CD14-positive monocyte (primary cell): ENCODE measurements at places on chromosomes 3 and 15. TPM values are rescaled to one million over a fixed set of nuclear protein-coding genes. Genes with fewer than 3 reads are reported as not detected.

GBE1 gene
- polyA plus RNA-seq, result 19.1 TPM

WNT5A gene
- 0.03 TPM for polyA plus RNA-seq

CCDC54 gene
- not detected for polyA plus RNA-seq

ANKUB1 gene
- polyA plus RNA-seq, result 0.05 TPM in 1 of 2 replicates, not detected in the other

ALDH1A3 gene
- not detected in 2 replicates for polyA plus RNA-seq

PPP1R14D gene
- polyA plus RNA-seq, result not detected in 2 replicates

GUCA1C gene
- polyA plus RNA-seq, result not detected in 2 replicates

PRRT3 gene
- polyA plus RNA-seq, result 0.57 and 0.70 TPM in 2 replicates

ASB14 gene
- polyA plus RNA-seq, result not detected in 2 replicates

CPNE4 gene
- polyA plus RNA-seq, result not detected in 2 replicates

SEMA7A gene
- polyA plus RNA-seq, result 0.15 TPM

SLC51B gene
- polyA plus RNA-seq, result not detected in 2 replicates

GAP43 gene
- not detected for polyA plus RNA-seq

ASB7 gene
- 7.6 TPM for polyA plus RNA-seq

SEMA3F gene
- not detected for polyA plus RNA-seq

IL20RB gene
- polyA plus RNA-seq, result 0.47 and 1.2 TPM in 2 replicates

SLC49A4 gene
- 18.6 TPM for polyA plus RNA-seq

LMLN gene
- 0.33 and 1.3 TPM in 2 replicates for polyA plus RNA-seq

TEX9 gene
- 0.46 TPM for polyA plus RNA-seq

ZNF660 gene
- not detected for polyA plus RNA-seq

SLC6A1 gene
- not detected in 2 replicates for polyA plus RNA-seq

TGFBR2 gene
- 46.6 TPM for polyA plus RNA-seq

CHRNA3 gene
- polyA plus RNA-seq, result not detected

SUCNR1 gene
- 0.20 TPM for polyA plus RNA-seq

KCNMB3 gene
- polyA plus RNA-seq, result not detected

PCYT1A gene
- polyA plus RNA-seq, result 31.6 TPM

ZMYND10 gene
- 0.12 TPM for polyA plus RNA-seq

SH3GL3 gene
- not detected in 2 replicates for polyA plus RNA-seq

DPH3 gene
- polyA plus RNA-seq, result 4.5 and 9.2 TPM in 2 replicates

FANCD2 gene
- 2.4 TPM for polyA plus RNA-seq
